Activated CD4-positive, CD25-positive, alpha-beta regulatory T cell treated with anti-CD3 and anti-CD28 coated beads, Interleukin-2, amount 50 U/mL, for 24 hours (primary cell): ENCODE measurements at places on chromosomes 6 and 20.

- ATAC-seq, result peak; percentile 89
Measured at GRCh38 chr6:108621117-108621516, 60.4 kb downstream of the FOXO3 start.

GRCh38 chr6:106112433-106112832 lies 26.3 kb downstream of the PRDM1 start:
- peak; percentile 17 for ATAC-seq

DNA sequence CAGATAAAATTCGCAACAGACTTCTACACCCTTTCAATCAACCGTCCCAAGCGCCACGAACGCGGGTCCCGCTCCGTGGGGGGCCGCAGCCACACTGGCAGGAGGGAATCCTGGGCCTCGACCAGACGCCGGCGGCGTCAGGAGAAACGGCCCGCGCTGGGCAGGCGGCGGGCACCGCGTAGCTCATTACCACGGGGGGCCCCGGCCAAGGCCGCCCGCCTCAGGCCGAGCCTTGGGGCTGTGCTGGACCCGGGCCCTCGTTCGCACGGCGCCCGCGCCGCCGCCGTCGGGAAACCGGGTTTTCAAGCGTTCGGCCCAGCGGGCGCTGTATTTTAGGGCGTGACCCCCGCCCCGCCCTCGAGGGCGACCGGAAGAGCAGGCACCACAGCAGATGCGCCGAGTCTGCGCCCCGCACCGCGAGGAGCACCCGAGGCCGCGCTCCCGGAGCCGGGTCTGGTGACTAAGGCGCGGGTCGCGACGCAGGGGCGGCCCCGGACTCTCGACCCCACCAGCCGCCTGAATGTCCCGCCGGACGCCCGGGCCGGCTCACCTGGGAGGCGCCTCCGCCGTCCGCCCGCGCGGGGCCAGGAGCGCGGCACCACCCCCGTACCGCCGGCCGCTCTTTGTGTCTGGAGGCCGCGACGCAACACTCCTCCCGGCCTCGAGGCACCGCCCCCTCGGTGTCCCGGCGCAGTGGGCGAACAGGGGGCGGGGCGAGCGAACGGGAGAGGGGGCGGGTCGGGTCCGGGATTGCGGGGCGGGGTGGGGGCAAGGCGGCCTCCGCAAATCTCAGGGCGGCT lies at the start of gene NINL:
Gene NINL, minus strand, starts transcription at position 627 of the 800 bp plus-strand sequence. CDS start 58,944 bp downstream, outside the sequence.
- ATAC-seq, result peak; percentile 71

- ATAC-seq, result peak; percentile 84
Measured at GRCh38 chr6:32868257-32868788, 14.3 kb downstream of the PSMB9 start.

DNA sequence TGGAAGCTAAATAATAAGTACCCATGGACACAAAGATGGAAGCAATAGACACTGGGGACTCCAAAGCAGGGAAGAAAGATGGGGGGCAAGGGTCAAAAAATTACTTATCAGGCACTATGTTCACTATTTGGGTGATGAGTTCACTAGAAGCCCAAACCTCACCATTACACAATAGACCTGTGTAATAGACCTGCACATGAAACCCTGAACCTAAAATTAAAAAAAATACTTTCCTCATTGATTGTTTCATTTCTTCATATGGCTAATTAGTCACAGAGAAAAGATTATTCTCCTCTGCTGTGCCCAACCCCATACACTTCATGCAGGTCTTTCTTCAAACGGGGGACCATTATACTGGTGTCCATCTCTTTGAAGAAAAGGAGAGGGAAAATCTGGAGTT lies 213.0 kb upstream of the DTNBP1 start:
- ATAC-seq, result no peak

DNA sequence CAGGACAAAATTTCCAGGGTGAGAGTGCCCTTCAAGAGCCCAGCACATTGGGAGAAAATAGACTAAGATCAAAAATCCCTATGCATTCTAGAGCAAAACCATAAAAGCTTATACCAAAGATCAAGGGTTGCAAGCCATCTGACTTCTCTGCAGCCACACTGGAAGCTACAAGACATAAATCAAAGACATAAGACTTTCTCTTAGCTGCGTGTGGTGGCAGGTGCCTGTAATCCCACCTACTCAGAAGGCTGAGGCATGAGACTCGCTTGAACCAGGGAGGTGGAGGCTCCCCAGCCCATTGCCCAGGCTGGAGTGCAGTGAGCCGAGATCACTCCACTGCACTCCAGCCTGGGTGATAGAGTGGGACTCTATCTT lies 91.9 kb upstream of the NXT1 start:
- no peak for ATAC-seq

DNA sequence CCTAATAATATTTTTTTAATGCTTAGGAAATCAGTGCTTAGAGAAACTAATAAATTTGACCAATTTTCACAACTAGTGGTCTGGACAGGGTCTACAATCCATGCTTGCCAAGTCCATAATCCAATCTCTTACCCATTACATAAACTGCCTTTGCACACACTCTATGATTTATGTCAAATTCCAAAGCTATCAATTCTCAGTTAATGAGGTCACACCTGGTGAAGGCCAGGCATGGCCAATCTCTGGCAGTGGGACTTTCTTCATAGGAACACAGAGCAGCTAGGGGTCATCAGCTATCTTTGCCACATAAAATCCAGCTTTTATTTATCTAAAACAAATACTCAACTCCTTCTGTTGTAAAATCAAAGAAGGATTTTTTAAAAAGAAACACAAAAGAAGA lies 21.2 kb downstream of the PAK5 start:
- no peak for ATAC-seq

DNA sequence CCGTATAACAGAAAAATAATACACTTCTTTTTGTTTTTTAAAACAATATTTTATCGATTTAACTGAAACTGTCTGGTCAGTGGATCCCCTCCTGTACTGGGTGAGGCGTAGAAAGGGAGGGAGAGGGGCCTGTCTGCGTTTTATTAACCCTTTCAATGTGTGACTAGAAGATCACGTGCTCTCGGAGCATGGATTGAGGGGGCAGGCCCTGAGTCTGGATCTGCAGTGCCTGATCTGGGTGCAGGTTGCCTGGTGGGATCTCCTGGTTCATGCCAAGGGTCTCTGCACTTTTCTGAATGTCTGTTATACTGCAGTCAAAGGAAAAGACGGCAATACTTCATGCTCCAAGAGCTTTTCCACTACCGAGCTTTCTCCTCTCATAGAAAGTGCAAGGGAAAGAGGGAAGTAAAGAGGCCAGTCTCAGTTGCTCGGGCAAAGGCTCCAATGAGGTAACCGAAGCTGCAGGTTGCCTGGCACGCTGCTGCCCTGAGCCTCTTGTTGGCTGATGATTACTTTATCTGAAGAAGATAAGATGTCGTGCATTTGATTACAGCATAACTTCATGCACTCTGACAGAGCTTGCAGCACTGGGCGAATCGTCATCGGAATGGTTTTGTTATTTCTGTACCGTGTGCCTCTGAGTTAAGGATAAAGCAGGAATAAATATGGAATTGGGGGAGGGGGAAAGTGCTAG lies 167.5 kb upstream of the PMEPA1 start:
- no peak for ATAC-seq

GRCh38 chr6:91082311-91082832 lies 495.5 kb upstream of the MAP3K7 start:
- no peak for ATAC-seq

DNA sequence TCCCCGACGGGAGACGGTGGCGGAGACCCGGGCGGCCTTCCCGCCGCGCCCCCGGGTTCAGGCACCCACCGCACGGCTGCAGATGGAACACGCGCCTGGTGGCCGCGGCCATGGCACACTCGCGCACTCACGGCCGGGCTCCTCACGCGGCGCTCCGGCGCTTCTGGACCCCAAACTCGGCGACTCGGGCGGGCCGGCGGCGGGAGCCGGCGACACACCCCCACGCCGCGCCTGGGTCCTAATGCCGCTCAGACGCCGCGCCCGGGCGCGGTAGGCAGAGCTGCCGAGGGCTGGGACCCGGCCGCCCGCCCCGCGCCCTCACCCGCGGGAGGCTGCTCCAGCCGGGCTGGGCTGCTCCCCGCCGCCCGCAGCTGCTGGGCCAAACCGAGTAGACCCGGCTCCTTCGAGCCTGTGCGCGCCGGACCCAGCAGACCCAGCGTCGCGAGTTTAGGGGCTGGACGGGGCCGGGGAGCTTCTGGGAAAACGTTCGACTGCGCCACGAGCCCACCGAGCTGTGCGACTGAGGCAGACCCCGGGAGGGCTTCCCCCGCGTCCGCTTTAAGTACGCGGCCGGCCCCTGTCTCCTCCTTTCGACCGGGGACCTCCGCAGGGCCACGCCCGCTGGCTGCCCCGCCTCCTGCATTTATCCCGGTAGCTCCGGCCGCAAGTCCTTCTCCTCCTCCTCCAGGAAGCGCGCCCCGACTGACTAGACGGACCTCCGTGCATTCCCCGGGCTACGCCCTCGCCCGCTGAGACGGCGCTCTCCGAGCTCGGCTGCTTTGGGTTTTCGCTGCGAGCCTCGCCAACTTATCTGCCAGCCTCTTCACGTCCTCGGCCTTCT lies at the start of gene SLC4A11:
Gene SLC4A11, minus strand, starts transcription at position 165 of the 841 bp plus-strand sequence. Its CDS starts 53 bp downstream, at position 112.
- ATAC-seq, result peak; percentile 63

DNA sequence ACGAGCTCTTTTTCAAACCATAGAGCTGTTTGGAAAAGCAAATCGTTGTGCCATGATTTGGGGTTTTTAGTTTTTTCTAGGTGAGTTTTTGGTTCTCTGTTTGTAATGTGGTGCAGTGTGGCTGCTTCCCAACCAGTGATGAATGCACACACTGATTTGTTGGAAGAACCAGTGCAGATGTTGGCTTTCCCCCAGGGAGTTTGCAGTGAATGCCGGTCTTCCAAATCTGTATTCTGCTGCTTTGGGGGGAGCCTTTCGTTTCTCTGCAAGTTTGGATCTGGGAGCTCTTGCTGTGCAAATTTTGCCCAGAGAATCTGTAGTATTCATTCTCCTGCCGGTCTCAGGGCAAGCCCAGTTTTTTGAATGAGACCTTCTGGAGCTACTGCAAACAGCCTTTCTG lies 14.5 kb downstream of the HECA start:
- no peak for ATAC-seq

- ATAC-seq, result no peak
Measured at GRCh38 chr6:38509713-38510112, 130.0 kb downstream of the BTBD9 start.

GRCh38 chr6:33882154-33882553 lies 78.4 kb upstream of the MLN start:
- ATAC-seq, result no peak

- no peak for ATAC-seq
Measured at GRCh38 chr6:108494434-108494833, 66.3 kb upstream of the FOXO3 start.

- ATAC-seq, result no peak
Measured at GRCh38 chr6:155259897-155260296, 3.9 kb upstream of the CLDN20 start.

DNA sequence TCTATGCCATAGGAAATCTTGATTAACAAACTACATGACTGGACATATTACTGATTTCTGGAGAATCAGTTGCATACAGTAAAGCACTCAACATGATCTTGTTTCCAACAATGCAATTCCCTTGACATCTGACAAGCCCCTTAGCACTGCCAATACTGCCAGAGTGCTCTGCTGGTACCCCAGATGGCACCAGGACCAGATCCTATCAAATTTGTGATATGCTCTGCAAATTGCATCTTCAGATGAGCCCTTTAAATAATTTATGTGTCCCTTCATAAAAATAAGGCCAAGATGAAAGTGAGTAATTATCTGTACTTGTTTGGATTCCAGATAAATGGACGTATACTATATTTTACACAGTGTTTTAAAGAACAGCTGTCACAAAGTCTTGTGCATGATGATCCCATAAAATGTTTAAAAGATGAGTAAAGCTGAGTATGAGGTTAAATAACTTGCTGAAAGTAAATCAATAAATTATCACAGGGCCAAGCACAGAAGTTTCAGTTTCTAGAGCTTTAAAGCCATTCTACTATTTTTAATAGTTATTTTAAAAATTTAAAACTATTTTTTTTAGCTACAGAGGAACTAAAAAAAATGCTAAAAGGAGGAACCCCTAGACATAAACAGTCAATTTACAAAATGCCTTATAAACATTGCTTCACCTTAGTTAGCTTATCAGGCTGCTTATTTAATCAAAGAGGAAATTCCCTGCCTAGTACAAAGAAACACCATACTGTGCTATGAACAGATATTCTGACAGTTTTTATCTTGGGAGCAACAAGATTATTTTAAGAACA lies 42.1 kb downstream of the NUDT3 start:
- no peak for ATAC-seq

DNA sequence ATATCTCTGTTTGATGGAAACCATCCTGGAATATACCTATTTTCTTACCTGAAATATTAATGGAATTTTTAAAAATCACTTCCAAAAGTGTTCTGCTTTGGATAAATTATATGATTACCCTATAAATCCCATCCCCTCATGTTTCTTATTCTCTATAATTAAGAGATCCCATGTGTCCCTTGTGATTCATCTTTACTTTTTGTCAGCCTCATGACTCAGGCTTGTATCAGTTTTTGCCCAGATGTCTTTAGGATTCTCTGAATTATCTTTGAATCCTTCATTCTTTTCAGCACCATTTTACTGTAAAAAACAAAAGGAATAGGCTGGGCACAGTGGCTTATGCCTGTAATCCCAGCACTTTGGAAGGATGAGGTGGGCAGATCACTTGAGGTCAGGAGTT lies 804.5 kb upstream of the CITED2 start:
- no peak for ATAC-seq

- ATAC-seq, result no peak
Measured at GRCh38 chr20:37505263-37506151, 15.5 kb upstream of the NNAT start.

- ATAC-seq, result no peak
Measured at GRCh38 chr20:5887386-5887785, 62.9 kb downstream of the TRMT6 start.

- ATAC-seq, result no peak
Measured at GRCh38 chr6:32879691-32880090, 25.7 kb downstream of the PSMB9 start.

- ATAC-seq, result no peak
Measured at GRCh38 chr20:56393653-56394052, 1.2 kb downstream of the CSTF1 start.

GRCh38 chr20:5410470-5410869 lies 93.7 kb upstream of the PROKR2 start:
- ATAC-seq, result no peak

DNA sequence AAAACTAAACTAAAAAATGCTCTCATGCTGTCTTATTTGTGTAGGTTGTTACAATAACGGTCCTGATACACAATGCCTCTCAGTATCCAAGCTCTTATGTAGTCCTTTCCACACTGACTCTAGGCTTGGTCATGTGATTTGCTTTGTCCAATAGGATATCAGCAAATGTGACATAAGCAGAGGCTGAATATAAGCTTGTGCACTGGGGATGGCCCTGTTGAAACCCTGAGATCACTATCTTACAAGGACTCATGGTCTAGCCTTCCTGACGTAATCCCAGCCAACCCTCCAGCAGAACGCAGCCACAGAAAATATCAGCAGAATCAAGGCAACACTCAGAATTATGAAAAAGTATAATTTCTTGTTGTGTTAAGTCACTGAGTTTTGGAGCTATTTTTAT lies 145.1 kb upstream of the CCN2 start:
- no peak for ATAC-seq

- ATAC-seq, result no peak
Measured at GRCh38 chr6:112149236-112149635, 61.8 kb downstream of the FAM229B start.

- ATAC-seq, result no peak
Measured at GRCh38 chr6:122790423-122791309, 1.6 kb downstream of the SMPDL3A start.
